Left renal pelvis (tissue), 4 donors: ENCODE measurements at places on chromosomes 1 and 21. TPM values are rescaled to one million over a fixed set of nuclear protein-coding genes. Genes with fewer than 3 reads are reported as not detected.

Gene CD52
- 2.7 TPM for polyA plus RNA-seq

DNA sequence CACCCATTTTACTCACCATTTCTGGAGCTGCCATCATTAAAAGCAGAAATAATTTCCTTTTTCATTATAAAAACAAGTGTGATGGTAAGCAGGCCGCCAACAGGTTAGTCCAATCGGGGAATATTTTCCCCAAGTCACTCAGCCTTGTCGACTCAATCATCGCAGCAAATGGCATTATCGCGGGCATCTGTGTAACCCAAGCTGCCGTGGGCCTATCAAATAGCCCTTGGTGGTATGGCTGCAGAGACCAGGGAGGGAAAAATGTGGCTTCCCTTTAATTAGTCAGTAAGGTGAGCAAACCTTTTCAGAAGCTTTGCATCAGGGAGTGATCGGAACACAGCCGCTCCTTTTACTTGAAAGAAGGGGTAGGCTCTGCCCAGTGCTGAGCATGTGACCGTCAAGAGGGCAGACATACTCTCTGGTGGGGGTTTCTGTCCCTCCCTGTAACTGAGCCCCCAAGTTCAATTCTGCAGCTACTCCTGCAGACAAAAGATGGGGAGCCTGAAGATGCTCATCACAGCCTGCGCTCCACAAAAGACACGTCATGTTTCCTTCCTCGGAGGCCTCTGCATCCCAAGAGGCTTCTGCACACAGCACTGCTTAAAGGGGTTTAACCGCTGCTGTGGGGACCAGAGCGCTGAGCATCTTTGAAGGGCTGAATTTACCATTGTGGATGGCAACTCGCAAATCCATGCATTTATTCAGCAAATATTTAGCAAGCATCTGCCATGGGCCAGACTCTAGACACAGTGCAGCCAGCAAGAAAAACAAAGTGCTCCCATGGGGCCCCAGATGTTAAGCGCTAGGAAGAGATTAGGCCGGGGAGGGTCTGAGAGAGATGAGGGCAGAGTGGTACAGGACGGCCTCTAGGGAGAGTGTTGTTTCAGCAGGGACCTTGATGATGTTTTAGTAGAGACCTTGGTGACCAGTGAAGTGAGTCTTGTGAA is 1.2 kb upstream of the TMPRSS3 start:
- no peak for DNase-seq

- DNase-seq: no peak
These were observed 12.2 kb upstream of the IL10 start for GRCh38 chr1:206784471-206784903.

GRCh38 chr21:41407541-41408460 is 18.2 kb upstream of the MX1 start:
- DNase-seq: no peak

GRCh38 chr21:43845386-43845785 is 19.6 kb upstream of the AGPAT3 start:
- DNase-seq: no peak

- no peak for DNase-seq
These were observed 39.8 kb upstream of the C1orf53 start for GRCh38 chr1:197862671-197863070.

Gene PLEKHG5
- 10.9 TPM for polyA plus RNA-seq

Gene FCGR3B
- 0.26 TPM for polyA plus RNA-seq
